GM13977 (cell line): ENCODE measurements at places on chromosomes 4 and X.

GRCh38 chr4:112894951-112895350 lies 154.5 kb upstream of the ANK2 start:
- DNase-seq = no peak

DNA sequence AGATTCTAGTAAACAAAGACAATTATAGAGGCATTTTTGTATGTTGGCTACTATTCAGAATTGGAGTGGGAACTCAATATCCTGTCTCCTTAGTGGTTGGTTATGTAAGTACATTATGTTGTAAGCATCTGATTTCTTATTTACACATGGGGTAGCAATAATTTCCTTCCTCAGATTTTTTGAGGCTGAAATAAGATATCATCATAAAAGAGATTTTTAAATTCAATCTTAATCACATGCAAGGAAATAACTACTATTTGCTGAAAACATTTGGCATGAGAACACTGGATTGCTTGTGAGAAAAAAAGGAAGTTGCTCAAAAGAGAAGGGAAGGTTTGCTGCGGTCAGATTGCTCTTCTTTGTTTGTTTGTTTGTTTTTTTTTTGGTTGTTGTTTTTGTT lies 437.7 kb upstream of the HS3ST1 start:
- DNase-seq = no peak

DNA sequence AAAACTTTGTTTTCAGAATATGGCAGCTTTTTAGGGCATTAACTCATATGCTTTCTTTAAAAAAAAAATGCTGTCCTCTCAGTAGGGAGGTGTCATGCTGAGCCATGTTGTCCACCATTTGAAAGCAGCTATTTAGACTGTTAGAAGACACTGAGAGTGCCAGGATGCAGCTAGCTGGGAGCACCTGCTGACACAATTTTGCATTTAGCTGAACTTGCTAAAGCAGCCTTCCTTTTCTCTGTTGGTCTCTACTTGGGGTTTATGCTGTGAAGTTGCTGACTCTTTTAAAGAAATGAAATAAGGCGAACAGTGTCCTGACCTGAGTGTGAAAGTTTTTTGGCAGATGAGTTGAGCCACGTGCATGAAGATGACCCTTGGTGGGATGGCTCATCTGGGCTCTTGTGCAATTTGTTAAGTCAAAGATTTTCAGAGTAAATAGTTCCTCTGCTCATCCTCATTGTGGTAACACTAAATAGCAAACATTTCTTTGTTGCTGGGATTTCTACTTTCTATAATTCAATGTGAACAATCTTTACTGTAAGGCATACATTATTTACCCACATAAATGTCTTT lies 64.5 kb downstream of the CDS1 start:
- DNase-seq = no peak

- peak; percentile 21 for DNase-seq
Observed at GRCh38 chr4:7876201-7876875, 63.3 kb downstream of the AFAP1 start.

- DNase-seq = no peak
Observed at GRCh38 chr4:172826861-172827260, 341.8 kb upstream of the GALNT7 start.

- DNase-seq = no peak
Observed at GRCh38 chr4:151315212-151315886, 10.1 kb downstream of the SH3D19 start.

DNA sequence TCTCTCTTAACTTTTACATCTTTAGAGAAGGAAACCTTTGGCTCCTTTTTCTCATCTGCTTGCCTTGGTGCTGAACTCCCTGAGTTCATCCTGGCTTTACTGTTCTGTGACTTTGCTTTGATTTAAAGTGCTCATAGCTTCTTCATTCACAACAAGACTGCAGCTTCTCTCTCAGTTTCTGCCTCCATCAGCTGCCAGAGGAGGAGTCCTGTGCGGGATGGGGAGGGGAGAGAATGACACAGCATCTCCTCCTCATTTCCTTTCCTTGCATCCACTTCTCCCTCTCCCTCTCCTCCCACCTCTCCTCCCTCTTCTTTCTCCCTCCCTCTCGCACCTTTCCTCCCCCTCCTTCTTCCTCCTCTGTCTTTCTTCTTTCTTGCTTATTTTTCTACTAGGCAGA lies 42.0 kb downstream of the CBLL2 start:
- DNase-seq = no peak

DNA sequence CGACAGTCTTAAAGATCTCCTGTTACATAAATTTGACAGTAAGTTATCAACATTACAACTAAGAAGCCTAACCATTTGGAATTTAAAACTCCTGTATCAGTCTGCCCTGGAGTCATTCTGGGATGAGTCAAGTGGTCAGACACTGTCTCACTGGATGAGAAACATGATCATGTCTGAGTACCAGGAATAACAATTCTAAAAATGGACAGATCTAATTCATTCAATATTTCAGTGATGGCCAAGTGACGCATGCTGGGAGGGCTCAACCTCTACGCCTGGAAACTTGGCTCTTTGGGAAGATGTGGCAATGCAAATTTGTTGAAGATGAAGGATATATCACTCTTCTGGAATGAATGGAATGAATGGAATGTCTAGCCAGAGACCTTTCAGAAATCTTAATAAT lies 1427.2 kb downstream of the STIM2 start:
- DNase-seq = no peak

GRCh38 chr4:105236202-105236915 lies 89.7 kb downstream of the TET2 start:
- DNase-seq = peak; percentile 10
